ENCODE measurements at places on chromosomes 11 and 22.

DNA sequence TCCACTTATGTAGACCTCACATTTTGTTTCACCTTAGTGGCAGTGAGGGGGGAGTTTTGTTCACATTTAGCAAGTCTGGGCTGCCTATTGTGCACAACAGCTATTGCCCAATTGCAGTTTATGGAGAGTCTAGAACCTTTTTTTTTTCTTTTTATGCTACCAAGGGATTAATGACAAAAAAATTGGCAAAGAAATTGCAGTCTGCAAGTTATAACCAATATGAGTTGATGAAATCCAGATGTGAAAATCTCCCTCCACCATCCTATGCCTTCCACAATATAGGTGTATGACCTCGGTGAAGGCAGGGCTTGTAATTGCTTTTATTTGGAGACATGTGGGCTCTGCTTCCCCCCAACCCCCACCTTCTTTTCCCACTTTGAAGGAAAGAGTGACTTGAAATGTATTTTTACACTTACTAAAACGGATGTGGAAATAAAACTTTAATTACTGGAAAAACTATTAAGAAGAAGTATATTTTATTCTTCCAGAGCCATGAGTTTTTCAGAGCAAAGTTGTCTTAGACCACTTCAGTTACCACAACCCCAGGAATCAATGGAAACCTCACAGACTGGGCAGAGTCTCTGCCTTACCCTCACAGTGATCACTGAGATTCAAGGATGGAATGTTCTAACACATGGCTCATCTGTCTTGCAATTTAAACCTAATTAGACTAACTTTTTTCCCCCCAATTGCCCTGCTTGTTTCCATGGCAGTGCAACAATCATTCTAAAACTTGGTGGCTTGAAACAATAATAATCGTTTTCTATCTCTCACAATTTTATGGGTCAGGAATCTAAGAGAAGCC is 120.8 kb upstream of the SLC5A12 start:
- no peak for DNase-seq

DNA sequence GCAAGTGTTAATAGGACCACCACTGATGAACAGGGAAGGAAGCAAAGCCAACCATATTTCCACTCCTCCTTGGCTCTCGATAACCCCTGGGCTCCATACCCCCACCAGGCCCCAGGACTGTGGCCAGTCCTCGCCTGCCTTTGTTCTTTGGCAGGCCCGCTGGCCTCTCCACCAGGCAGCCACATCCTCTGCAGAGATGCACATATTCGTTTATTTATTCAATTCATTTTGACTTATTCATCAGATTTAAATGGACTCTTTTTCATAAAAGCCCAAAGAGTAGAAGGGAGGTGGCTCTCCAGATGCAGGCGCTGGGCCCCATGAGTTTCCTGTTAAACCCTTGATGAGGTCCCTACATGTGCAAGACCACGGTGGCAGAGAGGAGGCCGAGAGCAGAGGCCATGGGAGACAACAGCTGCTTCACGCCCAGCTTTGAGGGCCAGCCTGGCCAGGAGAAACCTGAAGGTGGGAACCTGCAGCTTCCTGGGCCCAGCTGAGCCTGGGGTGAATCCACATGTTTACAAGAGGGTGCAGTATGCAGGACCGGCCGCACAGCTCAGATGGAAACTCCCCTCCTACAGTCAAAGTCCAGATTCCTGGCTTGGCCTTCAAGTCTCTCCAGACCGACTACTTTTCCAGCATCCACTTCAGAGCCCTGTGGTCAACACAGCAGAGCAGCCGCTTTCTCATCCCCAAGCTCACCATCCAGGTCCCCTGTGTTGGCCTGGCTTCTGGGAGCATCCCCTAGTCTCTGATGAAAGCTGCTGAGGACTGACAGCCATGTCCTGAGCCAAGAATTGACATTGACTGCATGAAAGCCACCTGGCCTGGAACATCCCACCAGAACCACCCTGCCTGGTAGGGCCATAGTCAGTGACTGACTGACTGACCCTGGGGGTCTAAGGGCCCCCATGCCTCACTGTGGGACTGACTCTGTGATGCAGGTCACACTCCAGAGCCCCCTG is 39.7 kb upstream of the CCND1 start:
- no peak for DNase-seq

DNA sequence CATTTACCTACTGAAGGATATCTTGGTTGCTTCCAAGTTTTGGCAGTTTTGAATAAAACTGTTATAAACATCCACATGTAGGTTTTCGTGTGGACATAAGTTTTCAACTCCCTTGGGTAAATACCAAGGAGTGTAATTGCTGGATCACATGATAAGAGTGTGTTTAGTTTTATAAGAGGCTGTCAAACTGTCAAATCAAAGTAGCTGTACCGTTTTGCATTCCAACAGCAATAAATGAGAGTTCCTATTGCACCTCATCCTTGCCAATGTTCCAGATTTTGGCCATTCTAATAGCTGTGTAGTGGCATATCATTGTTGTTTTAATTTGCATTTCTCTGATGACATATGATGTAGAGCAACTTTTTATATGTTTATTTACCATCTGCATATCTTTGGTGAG is 190.8 kb upstream of the SYN3 start:
- DNase-seq, result no peak

DNA sequence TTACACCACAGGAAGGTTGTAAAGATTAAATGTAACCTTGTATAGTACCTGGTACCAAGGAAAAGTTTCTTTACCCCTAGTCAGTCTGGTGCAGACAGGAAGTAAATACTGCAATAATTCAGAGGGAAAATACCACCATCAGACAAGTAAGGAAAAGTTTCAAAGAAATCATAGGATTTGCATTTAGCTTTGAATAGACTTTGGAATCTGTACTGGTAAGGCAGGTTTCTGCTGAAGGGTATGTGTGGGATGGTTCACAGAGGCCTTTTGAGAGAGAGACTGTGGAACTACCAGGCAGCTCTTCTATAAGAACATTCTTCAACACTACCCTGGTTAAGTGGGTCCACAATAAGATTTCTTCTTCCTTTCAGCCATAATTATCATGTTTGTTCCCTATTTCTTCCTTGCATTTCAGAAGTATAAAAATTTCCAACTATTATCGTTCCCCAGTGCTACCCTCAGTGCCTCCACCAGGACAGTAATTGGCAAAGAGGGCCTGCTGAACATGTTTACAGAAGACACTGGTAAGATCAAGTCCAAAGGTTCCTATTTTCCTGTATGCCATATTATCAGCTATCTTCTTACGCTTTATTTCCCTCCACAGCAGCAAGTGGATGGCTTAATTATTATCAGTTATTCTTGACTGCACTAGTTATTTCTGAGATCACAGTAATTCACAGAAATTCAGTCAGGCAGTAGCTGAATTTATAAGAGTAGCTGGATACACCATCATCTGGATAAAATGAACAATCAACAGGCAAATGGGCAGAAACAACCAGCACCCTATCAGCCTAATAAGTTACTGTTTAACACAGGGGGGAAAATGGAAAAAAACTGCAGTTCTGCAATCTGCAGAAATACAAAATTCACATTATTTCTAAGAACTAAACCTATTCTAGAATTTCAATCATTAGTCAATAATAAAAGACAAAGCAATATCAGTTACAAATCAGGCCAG is 48.5 kb downstream of the PITPNB start:
- DNase-seq, result no peak

GRCh38 chr11:63017306-63017974 is 1.8 kb upstream of the SLC22A8 start:
- no peak for DNase-seq

GRCh38 chr11:43944761-43945311 is 2.4 kb downstream of the C11orf96 start:
- DNase-seq, result peak; percentile 52

DNA sequence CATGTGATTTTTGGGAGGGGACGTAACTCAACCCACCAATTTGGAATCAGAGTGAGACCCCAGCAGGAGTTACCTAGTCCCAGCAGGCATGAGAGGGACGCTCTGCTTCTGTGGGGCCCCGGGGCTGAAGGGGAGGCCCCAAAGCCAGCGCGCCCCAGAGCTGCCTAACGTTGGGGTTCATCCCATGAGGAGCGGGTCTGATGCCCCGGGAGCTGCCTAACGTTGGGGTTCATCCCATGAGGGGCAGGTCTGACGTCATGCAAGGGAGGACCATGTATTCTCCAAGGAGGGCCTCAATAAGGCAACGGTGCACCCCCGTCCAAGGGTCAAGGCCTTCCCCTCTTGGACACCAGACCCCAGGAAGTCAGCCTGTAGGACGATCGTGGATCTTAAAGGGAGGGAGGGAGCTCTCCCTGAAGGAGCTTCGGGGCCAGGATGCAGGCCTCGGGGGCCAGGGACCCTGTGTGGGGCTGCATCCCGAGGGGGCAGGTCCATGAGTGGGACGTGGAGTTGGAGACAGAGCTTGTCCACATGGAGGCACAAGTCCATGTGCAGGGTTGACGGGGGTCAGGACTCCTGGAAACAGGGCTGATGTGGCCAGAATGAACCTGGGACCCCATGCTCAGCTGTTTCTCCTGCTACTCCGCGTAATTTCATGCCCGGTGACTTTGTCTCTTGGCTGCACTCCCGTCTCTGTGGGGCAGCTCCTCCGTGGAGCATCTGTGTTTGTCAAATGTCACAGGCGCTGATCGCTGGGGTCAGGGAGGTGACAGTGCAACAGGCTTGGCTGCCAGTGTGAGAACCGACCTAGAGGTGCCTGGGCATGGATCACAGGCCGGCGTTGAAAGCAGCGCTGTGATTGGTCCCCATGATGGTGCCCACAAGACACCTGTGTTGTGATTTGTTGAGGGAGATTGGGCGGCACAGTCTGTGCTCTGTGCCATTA is 1029.1 kb downstream of the BRD1 start:
- no peak for DNase-seq

GRCh38 chr11:87456499-87456898 is 418.8 kb downstream of the TMEM135 start:
- no peak for DNase-seq

- DNase-seq, result no peak
Observed at GRCh38 chr11:72389116-72389515, 45.2 kb downstream of the CLPB start.

DNA sequence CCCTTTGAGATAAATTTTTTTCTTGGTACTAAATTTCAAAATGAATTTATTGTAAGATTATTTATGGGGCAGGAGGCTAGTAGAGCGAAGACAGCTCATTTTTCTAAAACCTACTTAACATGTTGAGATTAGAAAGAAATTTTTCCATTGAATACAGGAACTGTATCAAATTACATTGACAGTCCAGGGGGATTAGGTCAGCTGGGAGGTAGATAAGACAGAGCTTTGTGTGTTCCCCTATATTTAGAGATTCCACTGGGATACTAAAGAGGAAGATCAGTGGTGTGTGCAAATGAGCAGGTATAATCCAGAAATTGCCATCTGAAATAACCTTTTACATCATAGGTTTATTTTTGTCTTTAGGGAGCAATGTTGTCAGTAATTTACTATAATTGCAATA is 32.1 kb downstream of the ENDOD1 start:
- DNase-seq, result no peak

DNA sequence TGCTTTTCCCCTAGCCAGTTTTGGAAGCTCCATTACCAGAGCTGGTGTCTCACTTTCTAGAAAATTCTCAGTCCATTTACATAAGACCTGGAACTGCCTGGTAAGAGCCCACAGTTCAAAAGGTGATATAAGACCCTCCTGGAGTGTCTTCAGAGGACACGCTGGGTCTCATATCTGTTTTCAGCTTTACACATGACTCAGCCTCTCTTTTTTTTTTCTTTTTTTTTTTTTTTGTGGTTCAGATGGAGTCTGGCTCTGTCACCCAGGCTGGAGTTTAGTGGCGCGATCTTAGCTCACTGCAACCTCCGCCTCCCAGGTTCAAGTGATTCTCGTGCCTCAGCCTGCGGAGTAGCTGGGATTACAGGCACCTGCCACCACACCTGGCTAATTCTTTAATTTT is 30.7 kb downstream of the WEE1 start:
- DNase-seq, result no peak

DNA sequence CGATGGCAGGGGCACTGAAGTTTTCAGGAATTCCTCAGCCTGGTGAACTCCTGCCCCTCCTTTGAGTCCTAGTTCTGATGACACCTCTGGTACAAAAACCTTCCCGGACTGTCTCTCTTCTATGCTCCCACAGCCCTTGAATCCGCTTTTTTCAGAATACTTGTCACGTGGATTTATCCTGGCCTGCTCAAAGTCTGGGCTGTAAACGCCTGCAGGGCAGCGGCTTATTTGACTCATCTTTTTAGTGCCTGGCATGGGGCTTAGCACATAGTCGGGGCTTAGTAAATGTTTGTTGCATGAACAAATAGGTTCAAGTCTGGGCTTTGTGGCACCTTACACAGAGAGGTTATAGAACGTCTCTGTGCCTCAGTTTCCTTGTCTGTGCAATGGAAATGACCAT is 13.4 kb upstream of the KCNJ11 start:
- DNase-seq, result no peak

GRCh38 chr11:117724621-117725020 is 72.4 kb downstream of the DSCAML1 start:
- no peak for DNase-seq

DNA sequence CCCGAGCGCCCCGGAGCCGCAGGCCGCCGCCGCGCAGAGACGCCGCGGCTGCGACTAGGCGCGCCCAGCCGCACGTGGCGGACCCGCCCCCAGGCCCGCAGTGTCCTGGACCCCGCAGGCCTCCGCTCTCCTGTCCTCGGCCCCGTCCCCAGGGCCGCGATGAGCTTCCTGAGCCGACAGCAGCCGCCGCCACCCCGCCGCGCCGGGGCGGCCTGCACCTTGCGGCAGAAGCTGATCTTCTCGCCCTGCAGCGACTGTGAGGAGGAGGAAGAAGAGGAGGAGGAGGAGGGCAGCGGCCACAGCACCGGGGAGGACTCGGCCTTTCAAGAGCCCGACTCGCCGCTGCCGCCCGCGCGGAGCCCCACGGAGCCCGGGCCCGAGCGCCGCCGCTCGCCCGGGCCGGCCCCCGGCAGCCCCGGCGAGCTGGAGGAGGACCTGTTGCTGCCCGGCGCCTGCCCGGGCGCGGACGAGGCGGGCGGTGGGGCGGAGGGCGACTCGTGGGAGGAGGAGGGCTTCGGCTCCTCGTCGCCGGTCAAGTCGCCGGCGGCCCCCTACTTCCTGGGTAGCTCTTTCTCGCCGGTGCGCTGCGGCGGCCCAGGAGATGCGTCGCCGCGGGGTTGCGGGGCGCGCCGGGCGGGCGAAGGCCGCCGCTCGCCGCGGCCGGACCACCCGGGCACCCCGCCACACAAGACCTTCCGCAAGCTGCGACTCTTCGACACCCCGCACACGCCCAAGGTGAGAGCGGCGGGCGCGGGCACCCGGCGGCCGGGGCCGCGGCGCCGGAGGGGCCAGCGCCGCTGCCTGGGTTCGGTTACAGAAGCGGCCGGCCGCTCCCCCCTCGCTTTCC is 528 bp downstream of the WEE1 start:
- peak; percentile 15 for DNase-seq

GRCh38 chr11:122229481-122230384 is 113.7 kb upstream of the BLID start:
- DNase-seq, result no peak

DNA sequence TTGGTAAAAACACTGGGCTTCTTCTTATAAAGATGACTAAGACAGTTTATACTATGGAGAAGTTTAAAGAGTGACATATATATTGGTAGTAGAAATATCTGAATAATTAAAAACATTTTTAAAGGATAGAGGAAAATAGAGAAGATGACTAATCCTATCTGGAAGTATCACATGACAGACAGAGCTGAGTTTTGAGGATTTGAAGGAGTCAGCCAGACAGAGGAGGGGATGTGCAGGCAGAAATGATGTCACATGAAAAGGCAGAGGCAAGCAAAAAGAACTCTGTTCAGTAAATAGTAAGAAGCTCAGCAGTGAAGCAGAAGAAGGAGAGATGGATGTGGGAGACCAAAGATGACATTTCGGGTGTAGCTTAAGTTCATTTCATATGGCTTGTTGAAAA is 1.6 kb downstream of the OR10A2 start:
- DNase-seq, result no peak
